Left lung (tissue), 14 donors: ENCODE measurements at places on chromosomes 4 and X. TPM values are rescaled to one million over a fixed set of nuclear protein-coding genes. Genes with fewer than 3 reads are reported as not detected.

Gene MAD2L1
- 9.0 TPM for total RNA-seq

Gene RHOXF2
- total RNA-seq, result not detected

Gene S100G
- 0.64 TPM for total RNA-seq

DNA sequence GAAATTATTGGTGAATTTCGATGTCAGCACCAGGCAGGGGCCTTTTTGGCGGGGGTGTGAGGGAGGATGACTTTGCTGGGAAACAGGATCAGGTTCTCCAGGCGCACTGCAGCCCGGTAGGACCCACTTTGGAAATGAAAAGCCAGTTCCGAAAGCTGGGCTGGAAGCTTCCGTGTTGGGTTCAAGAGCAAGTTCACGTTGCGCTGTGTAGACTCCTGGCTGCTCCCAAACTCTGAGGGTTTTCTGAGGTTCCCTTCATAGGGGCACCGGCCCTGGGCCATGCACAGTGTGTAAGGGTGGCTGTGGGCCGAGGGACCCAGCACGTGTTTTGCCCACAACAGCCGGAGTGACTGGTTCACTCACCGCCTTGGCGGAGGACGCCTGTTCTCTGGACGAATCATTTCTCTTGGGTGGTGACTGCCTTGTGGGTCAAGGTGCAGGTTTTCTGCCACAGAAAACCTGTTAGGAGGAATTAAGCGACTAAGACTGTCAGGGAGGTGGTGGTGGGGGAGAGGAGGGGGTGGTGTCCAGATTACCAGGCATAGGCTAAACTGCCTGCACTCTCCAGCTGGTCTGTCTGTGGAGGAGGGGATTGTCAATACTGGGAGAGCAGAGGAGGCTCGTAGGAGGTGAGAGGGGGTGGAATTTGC, 8.0 kb downstream of the SHOX start:
- H3K4me3 ChIP-seq, result no peak overlapping the region
- no peaks in the 10 kb centered on the region for H3K36me3 ChIP-seq
- no peaks in the 10 kb centered on the region for H3K4me1 ChIP-seq
- H3K27ac ChIP-seq, result no peak overlapping the region
- DNase-seq, result no peak

GRCh38 chrX:123202523-123202922, 18.4 kb downstream of the GRIA3 start:
- no peak for DNase-seq
- H3K27ac ChIP-seq, result no peak overlapping the region
- no peak overlapping the region for H3K4me3 ChIP-seq
- H3K36me3 ChIP-seq, result no peaks in the 10 kb centered on the region

Gene ARHGEF38
- total RNA-seq, result 12.1 TPM

DNA sequence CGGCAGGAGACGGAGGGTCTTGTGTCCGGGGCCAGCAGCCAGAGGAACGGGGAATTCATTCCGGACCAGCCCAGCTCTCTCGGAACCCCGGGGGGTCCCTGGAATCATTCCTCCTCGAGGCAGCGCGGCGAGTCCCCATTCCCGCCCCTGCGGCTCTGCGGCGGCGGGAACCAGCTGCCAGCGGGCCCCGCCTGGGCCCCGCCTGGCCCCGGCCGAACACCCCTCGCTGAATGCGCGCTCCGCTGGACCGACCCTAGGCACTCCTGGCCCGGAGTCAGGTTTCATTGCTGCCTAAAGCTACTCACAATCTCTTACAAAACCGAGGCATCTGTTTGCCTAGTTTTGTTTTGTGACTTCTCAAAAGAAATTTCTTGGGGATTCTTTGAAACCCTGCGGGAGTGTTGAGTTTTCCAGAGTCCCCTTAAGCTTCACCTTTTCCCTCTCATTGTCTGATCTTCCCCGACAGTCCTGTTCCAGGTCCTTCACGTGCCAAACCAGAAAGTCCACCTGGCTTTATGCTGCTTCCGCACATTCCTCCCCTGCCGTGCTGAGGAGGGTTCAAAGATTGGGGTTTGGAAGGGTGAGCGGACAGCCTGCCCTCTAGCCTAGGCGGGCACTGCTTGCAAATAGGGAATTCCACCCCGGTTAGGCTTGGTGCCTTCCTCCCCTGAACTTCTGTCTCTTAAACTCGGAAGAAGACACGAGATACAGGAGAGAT, 789 bp downstream of the ARHGAP10 start:
- H3K36me3 ChIP-seq, result no peaks in the 10 kb centered on the region
- H3K27ac ChIP-seq, result peak overlapping the region; percentile 85
- peak; percentile 72 for DNase-seq
- peaks cover 4% of the 10 kb centered on the region for H3K4me1 ChIP-seq
- peak overlapping the region; percentile 64 for H3K4me3 ChIP-seq
- peaks cover 9% of the 10 kb centered on the region for H3K27me3 ChIP-seq

Gene HMX1
- total RNA-seq, result not detected

- H3K36me3 ChIP-seq, result no peaks in the 10 kb centered on the region
- peaks cover 5% of the 10 kb centered on the region for H3K4me1 ChIP-seq
- no peak overlapping the region for H3K4me3 ChIP-seq
- H3K27me3 ChIP-seq, result no peaks in the 10 kb centered on the region
- no peak overlapping the region for H3K27ac ChIP-seq
- DNase-seq, result no peak
Measured at GRCh38 chr4:85756938-85757337, 282.0 kb downstream of the ARHGAP24 start.

Gene MAMLD1
- 3.6 TPM for total RNA-seq

Gene GRIA3
- total RNA-seq, result 0.37 TPM

DNA sequence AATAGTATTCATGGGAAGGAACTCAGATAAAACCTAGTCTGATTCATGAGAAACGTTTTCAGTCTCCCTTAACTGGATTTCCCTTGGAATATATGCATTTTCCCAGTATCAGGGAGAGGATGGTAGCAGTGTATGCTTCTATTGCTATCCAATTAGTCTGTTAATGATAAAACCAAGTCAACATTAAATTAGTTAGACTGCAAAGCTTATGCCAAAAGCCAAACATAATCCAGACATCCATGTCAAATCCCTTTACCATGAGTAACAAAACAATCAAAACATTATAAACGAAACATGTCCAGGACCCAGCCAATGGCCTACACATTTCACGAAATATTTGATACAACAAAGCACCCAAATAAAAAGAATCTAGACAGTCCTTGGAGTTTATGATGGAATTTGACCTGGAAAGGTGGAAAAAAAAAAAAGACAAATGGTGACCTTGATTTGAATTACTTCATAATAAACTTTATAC, 34.5 kb upstream of the VEGFD start:
- H3K27me3 ChIP-seq, result no peaks in the 10 kb centered on the region
- no peak overlapping the region for H3K27ac ChIP-seq
- no peaks in the 10 kb centered on the region for H3K36me3 ChIP-seq
- no peak overlapping the region for H3K4me3 ChIP-seq
- no peak for DNase-seq

Gene SPANXB1
- total RNA-seq, result not detected

DNA sequence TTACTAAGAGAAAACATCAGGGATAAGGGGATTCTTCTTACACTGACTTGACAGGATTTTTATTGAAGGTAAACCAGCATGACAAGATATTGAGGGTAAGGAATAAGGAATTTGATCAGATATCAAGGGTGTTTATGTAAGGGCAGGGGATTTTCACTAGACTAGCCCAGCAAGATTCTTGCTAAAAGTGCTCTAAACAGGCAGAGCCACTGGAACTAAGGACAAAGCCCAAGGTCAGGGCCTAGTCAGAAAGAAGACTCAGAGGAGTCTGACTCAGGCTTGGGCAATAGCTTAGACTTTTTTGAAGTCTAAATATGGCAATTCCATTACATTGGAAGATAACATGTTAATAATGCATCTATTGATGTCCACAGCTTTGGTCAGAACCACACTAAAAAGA, 6.5 kb upstream of the GLRA3 start:
- no peak overlapping the region for H3K27ac ChIP-seq
- H3K36me3 ChIP-seq, result no peaks in the 10 kb centered on the region
- H3K4me1 ChIP-seq, result no peaks in the 10 kb centered on the region
- H3K4me3 ChIP-seq, result no peak overlapping the region
- DNase-seq, result no peak

DNA sequence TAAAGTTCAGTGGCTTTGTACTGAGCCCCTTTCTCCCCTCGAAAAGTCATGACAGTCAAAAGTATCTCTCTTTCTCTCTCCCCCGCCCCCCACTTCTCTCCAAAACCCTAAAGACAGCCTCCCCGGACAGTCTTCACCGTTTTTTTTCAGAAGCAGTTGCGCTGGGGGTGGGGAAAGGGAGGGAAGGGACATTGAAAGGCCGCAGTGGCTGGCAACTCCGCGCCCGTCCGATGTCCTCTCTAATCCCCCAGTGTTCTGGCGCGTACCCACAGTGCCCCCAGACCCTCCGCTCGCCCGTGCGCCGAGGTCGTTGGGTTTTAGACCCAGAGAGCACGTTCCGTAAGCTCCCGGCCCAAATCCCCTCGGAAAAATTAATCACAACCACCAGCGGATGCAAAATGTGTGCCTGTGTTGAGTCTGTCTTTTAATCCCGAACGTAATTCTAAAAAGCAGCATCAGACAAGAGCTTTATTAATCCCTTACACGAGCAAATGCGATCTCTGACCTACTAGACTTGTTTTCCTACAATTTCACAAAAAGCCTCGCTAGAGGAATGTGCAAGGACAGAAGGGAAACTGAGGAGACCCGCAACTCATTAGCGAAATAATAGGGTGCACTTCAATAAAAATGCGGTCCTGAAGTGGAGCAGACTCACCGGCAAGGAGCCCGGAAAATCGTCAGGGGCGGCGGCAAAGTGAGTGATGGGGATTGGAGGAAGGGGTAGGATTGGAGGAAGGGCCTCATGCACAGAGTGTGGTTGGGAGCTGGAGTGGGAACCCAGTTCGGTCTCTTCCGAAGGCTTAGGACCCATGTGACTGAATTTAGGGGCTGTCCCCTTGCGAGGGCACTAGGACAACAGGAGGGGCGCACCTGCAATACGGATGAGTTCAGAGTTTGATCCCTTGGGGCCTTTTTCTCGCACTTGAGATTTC, 12.2 kb upstream of the PRDM8 start:
- H3K4me1 ChIP-seq, result peaks cover 36% of the 10 kb centered on the region
- H3K27me3 ChIP-seq, result peaks cover 52% of the 10 kb centered on the region
- peak overlapping the region; percentile 42 for H3K4me3 ChIP-seq
- no peak overlapping the region for H3K27ac ChIP-seq
- DNase-seq, result no peak
- no peaks in the 10 kb centered on the region for H3K36me3 ChIP-seq

- no peak for DNase-seq
- H3K36me3 ChIP-seq, result peaks cover 80% of the 10 kb centered on the region
- no peak overlapping the region for H3K27ac ChIP-seq
- no peaks in the 10 kb centered on the region for H3K4me1 ChIP-seq
Measured at GRCh38 chrX:48983081-48983480, 11.4 kb upstream of the KCND1 start.

Gene S100P
- 85.0 TPM for total RNA-seq

Gene TMEM156
- 0.29 TPM for total RNA-seq

DNA sequence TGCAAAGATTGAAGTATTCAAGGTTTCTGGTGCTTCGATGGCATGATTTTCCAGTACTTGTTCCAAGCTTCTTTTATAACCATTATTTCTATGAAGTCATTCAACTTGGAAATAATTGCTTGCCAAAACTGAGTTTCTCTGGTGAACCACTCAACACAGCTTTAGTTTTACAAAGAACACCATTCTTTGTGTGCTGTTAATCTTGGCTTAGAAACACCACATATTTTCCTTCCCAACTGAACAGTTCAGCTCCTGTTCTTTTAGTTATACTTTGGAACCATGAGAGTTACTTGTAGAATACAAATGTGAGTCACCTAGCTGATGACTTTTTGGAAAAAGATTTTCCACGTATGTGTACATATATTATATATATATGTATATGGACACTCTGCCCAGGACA, 32.7 kb downstream of the TMEM47 start:
- no peaks in the 10 kb centered on the region for H3K36me3 ChIP-seq
- no peak overlapping the region for H3K27ac ChIP-seq
- no peaks in the 10 kb centered on the region for H3K4me1 ChIP-seq
- no peak overlapping the region for H3K4me3 ChIP-seq
- H3K27me3 ChIP-seq, result no peaks in the 10 kb centered on the region

GRCh38 chrX:22577181-22577580, 304.5 kb downstream of the CBLL2 start:
- DNase-seq, result no peak
- no peaks in the 10 kb centered on the region for H3K4me1 ChIP-seq
- no peak overlapping the region for H3K27ac ChIP-seq
- no peaks in the 10 kb centered on the region for H3K36me3 ChIP-seq
- no peak overlapping the region for H3K4me3 ChIP-seq

GRCh38 chrX:1807301-1807731, 192.5 kb downstream of the ASMT start:
- no peaks in the 10 kb centered on the region for H3K27me3 ChIP-seq
- no peak overlapping the region for H3K4me3 ChIP-seq
- no peaks in the 10 kb centered on the region for H3K4me1 ChIP-seq
- no peak overlapping the region for H3K27ac ChIP-seq
- no peak for DNase-seq
- no peaks in the 10 kb centered on the region for H3K36me3 ChIP-seq

GRCh38 chr4:163171590-163171989, 4.9 kb upstream of the NAF1 start:
- no peaks in the 10 kb centered on the region for H3K36me3 ChIP-seq
- H3K4me1 ChIP-seq, result no peaks in the 10 kb centered on the region
- no peak overlapping the region for H3K27ac ChIP-seq
- no peak for DNase-seq

Gene AADAT
- 11.0 TPM for total RNA-seq

- no peaks in the 10 kb centered on the region for H3K27me3 ChIP-seq
- H3K36me3 ChIP-seq, result no peaks in the 10 kb centered on the region
- no peak for DNase-seq
- no peaks in the 10 kb centered on the region for H3K4me1 ChIP-seq
- H3K4me3 ChIP-seq, result no peak overlapping the region
Measured at GRCh38 chrX:150041208-150041607, 102.9 kb upstream of the EOLA2 start.

DNA sequence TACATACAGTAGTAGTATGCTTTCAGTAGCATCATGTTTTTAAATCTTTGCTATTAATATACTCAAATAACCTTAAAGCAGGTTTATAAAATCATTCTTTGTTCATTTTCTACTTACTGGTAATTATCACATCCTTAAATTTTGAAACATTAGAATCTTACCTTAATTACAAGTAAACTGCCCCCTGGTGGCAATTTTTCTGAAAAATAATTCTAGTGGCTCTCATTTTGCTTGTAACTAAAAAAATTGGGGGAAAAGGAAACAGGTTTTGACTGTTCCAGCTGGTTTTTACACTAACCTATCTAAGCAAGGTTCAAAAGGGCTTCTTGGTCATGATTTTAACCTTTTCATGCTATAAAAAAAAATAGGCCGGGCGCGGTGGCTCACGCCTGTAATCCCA, 18.5 kb upstream of the DCAF4L1 start:
- no peaks in the 10 kb centered on the region for H3K36me3 ChIP-seq
- H3K4me3 ChIP-seq, result no peak overlapping the region
- H3K27me3 ChIP-seq, result no peaks in the 10 kb centered on the region

DNA sequence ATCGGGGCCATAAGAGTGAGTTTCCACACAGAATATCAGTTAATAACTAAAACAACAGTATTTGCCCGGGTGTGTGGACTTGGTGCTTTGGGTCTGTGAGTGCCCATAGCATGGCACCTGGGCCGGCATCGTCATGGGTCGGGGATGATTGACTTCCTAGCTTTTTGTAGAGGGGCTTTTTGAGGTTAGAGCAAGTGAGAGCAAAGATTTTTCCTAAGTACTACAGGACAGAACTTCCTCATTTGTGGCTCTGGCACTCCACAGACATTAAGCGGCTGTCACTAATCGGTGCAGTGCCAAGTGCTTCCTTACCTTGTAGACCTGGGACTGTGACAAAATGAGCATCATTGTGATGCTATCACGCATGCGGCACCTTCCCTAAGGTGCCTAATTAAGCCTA, 81.0 kb downstream of the SHROOM2 start:
- H3K4me1 ChIP-seq, result peaks cover 5% of the 10 kb centered on the region
- H3K27me3 ChIP-seq, result no peaks in the 10 kb centered on the region
- no peak for DNase-seq
- H3K4me3 ChIP-seq, result no peak overlapping the region
- H3K36me3 ChIP-seq, result no peaks in the 10 kb centered on the region

Gene HS6ST2
- 1.0 TPM for total RNA-seq
